ENCODE measurements at places on chromosomes 6 and 20.

GRCh38 chr6:156852858-156853216 is 75.7 kb downstream of the ARID1B start:
- no peak for DNase-seq

- DNase-seq, result peak; percentile 59
Observed at GRCh38 chr6:139577763-139578604, 203.5 kb upstream of the CITED2 start.

- peak; percentile 89 for DNase-seq
Observed at GRCh38 chr20:63544958-63545516, 2.5 kb downstream of the SRMS start.

DNA sequence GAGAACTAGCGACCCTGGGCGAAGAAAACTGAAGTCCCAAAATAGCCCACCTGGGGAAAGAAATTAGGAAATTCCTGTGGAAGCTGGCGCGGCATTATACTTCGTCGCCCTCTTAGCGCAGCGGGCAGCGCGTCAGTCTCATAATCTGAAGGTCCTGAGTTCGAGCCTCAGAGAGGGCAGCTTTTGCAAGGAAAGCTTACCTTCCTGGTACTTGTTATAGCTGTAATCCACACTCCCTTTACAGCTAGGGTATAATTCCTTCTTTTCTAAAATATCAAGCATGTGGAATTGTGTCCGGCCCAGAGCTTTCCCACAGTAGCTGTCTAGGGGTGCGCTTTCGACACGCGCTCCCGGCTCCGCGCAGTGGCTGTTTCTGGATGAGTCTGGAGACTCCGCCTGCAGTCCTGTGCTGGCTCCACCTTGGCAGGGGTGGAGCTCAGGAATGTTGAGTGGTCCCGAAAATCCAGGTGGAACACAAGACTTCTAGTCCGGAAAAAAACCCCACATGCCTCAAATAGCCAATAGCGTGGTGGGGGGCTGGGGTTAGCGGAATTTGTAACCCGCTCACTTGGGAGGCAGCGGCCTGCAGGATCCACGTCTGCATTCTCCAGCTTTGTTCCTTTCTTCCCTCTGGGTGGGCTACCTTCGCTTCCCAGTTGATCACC is 83.7 kb upstream of the ZNF322 start:
- DNase-seq, result no peak

- no peak for DNase-seq
Observed at GRCh38 chr6:153831350-153832078, 207.5 kb upstream of the OPRM1 start.

DNA sequence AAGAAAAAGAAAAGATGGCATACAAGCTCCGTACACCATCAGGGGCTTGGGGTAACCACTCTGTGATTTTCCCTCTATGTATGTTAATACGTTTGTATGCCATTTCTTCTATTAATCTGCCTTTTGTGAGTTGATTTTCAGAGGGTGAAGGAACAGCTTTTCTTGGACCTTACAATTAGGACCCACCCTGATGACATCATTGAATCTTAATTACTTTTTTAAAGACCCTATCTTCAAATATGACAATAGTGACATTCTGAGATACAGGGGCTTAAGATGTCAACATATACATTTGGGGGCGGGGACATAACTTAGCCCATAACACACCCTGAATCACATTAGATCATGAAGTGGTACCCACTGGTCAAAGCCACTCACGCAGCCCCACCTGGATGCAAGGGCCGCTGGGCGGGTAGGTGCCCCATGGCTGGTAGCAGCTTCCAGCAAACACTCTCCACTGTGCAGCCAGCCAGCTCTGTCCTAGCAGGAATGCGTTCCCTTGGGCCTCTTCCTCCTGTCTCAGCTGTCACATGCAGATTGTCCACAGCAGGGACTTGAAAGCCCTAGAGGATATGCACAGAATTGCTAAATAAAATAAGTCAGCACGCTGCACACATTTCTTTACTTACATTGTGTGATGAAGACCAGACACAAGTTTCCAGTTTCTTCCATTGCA is 74.5 kb downstream of the FOXF2 start:
- DNase-seq, result no peak

- no peak for DNase-seq
Observed at GRCh38 chr6:2108700-2109306, 136.6 kb downstream of the GMDS start.

DNA sequence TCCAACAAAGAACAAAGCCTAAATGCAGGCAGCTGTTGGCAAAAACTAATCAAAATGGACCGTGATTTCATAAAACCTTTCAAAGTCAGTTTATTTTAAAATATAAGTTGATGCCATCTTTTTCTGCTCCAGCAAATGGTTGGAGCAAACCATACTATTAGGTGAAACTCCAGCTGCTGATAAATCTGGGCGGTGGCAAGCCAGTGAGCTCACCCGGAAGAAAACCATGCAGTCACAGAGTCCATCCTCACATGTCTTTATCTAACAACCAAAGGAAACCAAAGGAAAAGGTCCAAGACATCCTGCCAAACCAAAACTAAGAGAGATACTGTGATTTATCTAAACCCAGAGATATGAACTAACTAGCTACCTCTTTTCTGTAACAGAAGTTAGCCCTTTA is 72.6 kb downstream of the HIVEP2 start:
- DNase-seq, result no peak

- no peak for DNase-seq
Observed at GRCh38 chr20:7362601-7363000, 577.7 kb downstream of the HAO1 start.

GRCh38 chr6:21588481-21589351 is 4.8 kb upstream of the SOX4 start:
- peak; percentile 43 for DNase-seq

DNA sequence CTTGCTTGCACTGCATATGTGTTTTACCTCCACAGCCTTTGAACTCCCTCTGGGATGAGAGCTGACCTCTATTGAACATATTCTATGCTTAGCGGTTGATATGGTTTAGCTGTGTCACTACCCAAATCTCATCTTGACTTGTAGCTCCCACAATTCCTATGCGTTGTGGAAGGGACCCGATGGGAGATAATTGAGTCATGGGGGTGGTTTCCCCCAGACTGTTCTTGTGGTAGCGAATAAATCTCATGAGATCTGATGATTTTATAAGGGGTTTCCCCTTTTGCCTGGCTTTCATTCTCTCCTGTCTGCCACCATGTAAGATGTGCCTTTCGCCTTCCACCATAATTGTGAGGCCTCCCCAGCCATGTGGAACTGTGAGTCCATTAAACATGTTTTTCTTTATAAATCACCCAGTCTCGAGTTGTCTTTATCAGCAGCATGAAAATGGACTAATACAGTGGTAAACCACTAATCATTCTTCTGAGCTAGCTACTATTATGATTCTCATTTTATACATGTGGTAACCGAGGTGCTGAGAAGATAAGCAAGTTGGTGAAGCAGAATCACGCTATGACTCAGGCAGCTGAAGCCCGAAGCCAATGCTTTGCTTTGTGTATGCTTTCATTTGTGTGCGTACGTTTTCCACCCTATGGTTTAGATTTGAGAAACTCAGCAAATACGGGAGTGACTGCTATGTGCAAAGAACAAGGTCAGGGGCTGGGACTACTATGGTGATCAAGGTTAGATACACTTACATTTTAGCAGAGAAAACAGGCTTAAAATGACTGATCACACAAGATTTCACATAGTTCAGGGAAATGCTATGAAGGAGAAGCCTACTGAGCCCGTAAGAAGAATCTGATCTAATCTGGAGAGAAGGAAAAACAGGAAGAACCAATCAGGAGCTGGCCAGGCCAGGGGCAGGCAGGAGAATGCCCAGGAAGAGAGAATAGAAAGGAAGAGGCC is 363.5 kb downstream of the ESR1 start:
- DNase-seq, result no peak

DNA sequence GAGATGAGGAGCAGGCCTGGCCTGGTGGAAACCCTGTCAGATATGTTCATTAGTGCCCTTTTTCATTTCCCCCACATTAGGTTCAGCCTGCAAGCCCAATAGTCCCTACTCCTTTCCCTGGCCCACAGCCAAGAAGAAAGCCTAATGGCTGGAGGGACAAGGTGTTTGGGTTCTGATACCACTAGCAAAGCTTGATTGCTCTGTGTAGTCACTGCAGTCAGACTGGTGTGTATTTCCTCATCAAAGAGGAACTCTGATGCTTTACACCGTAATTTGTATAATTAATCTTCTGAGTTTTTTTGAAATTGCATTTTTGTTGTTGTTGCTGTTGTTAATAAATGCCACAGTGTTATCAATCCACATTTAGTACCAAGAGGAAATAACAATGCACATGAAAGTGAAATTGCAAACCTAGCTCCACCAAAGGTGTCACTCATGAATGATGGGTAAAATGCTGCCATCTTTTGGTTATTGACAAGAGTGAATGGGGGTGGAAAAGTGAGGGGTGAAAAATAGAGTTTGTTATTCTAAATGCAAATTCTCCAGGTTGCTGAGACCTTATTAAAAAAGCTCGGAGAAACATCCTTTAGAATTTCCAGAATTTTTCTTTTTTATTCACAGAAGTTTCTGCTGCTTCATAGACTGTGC is 320.2 kb upstream of the POU3F2 start:
- DNase-seq, result no peak
